Nephron progenitor cell (in vitro differentiated cells): ENCODE measurements at places on chromosomes 13 and 19.

DNA sequence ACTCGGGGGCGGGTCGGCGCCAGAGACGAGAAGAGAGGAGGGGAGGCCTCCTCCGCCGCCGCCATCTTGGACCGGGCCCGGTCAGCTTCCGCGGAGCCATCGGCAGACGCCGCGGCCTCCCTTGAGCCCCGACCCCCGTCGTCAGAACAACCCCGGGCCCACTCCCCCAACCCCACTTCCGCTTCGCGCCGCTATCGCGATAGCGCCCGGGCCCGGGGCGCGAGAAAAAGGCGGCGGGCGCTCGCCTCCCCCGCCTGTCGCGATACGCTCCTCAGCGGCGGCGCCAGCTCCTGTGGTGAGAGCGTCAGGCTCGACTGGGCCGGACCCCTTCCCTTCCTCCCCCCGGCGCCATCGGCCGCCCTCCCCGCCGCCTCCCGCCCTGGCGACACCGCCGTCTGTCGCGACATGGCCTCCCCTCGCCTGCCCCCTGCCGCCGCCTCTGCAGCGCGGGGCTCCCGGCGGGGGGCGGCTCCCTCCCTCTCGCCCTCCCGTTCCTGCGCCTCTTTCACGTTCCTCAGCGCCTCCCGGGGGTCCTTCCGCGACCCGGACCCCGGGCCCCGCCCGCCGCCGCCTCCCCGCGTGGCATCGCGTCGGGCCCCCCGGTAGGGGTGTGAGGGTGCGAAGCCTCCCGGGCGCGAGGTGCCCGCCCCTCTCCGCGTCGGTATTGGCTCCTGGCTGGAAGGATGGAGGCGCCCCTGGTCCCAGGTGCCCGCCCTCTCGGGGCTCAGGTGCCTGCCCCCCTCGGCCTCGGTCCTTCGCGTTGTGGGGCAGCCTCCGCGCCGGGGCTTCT is at the start of gene CNOT3:
Gene CNOT3 (plus strand): TSS at position 64 of the 790 bp plus-strand sequence. CDS start 5,217 bp downstream, outside the sequence.
- DNase-seq, result peak; percentile 60

GRCh38 chr19:13957051-13957450 is 4.7 kb downstream of the DCAF15 start:
- no peak for DNase-seq

DNA sequence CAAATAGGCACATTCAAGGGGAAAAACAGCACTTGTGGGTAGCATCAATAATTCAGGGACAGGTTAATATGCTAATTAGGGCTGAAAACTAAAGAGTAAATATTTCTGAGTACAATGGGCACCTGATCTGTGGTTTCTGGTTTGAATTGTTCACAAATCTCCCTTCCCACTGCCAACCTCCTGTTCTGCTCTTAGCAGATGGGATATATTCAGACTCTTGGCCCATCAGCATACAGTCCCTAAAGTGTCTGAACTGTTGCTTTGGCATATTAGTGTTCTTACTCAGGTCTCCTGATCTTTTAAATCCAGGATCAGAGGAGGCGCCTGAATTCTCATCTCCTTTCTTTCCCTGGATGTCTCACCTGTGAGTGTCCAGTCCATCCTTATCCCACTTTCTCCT is 8.2 kb upstream of the LRCH1 start:
- no peak for DNase-seq

- DNase-seq, result peak; percentile 5
Observed at GRCh38 chr13:55199134-55199533, 1941.6 kb upstream of the PRR20A start.

- DNase-seq, result no peak
Observed at GRCh38 chr19:15404780-15405211, 14.0 kb downstream of the AKAP8L start.

DNA sequence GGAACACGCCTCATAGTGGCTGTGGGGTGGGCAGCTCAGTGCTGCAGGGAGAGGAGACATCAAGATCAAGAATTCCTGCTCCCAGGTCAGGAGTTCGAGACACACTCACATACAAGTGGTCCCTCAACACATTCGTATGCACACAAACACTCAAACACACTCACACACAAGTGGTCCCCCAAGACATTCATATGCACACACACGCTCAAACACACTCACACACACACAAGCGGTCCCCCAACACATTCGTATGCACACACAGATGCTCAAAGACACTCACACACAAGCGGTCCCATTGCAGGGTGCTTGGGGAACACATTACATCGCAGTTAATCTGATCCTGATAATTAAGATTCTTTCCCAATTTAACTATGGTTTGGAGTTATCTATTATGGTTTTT is 28.2 kb downstream of the FCGBP start:
- DNase-seq, result no peak

DNA sequence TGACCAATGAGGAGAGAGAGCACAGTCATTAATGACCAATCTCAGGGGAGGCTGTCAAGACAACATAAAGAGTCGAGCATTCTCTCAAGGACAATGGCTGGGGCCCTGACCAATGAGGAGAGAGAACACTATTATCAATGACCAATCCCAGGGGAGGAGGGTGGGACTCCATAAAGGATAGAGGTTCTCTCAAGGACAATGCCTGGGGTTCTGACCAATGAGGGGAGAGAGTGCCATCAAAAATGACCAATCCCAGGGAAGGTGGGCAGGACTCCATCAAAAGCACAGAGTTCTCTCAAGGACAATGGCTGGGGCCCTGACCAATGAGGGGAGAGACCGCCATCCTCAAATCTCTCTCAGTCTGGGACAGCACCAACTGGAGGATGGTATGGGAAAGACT is 3.3 kb upstream of the KLK11 start:
- no peak for DNase-seq

DNA sequence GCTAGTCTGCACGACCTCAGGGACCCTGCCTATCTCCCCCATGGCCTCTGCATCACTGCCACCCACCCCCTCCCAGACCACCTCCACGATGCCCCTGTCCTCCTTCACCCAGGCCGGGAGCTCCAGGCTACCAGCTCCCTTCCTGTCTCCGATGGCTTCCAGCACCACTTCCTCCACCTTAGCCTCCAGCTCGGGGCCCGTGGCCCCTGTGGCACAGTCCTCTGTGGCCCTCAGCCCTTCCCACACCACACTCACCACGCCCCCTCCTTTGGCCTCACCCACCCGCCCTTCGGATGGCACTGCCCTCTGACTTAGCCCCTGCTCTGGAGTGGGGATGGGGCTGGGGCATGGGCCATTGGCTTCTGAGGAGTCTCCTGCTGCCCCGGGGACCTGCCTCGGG is 7.2 kb downstream of the PALM3 start:
- no peak for DNase-seq

GRCh38 chr13:109945206-109945960 is 159.0 kb upstream of the IRS2 start:
- DNase-seq, result no peak

DNA sequence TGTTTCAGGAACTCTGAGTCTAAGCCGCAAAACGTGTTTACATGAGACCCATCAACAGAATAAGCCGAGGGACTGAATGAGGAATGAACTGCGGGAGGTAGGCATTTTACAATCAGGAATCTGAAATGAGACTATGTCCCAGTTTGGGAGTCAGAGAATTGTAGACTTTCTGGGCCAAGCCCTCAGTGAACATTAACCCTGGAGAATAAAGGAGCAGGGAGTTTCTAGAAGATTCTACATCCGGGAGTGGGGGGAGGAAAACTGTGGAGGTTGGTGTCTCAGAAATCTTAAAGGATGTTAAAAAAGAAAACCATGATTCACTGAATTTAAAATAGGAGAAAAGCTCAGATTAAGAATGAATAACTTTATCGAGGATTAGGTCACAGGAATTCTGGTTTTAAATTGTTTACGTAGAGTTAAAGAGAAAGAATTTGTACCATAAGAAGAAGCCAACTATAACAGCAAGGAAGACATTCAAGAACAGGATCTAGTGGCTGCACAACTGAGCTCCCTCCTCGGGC is 18.5 kb downstream of the RFX2 start:
- no peak for DNase-seq

DNA sequence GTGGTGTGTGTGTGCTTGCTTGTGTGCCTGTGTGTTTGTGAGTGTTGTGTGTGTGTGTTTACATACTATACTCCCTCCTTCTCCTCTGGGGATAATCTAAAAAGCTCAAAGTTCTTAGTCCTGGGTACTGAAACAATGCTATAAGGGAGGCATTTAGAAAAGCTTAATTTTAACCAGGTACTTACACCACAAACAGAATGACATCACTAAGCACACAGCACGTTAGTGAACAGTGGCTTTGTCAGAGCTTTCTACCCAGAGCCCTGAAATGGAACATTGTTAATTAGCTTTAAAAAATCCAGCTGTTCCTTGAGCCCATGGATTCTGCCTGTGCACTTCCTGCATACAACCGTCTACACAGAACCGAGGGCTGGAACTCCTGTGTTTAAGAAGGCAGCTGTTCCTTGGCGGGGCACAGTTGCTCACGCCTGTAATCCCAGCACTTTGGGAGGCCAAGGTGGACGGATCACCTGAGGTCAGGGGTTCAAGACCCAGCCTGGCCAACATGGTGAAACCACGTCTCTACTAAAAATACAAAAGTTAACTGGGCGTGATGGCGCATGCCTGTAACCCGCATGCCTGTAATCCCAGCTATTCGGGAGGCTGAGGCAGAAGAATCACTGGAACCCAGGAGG is 69.6 kb upstream of the RNF113B start:
- DNase-seq, result no peak

DNA sequence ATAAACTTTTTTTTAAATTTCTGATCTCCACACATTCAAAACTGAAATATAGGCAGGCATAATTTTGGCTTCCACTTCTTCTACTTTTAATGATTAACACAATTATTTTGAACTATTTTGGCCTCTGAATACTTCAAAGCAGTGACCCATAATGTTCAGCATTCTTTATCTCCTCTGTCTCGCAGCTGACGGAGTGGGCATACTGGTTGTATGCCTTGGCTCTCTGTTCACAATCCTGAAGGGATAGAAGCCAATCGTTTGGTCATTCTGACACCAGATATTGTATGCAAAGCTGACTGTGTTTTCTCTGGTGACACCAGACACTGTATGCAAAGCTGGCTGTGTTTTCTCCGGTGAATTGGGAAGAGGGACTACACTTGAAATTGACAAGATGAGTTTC is 833.0 kb downstream of the EFNB2 start:
- DNase-seq, result no peak

DNA sequence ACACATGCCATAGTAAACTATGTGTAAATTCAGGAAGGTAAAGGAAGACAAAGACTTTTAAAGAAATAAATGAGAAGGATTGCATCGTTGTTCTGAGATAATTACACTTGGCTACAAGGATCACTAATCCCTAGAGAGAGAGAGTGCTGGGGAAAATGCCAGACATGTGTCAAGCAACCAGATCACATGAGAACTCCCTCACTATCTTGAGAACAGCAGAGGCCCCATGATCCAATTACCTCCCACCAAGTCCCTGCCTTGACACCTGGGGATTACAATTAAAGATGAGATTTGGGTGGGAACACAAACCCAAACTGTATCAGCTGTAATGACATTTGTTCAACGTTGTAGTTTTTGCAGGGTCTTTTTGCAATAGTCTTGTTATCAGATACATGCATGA is 1600.9 kb upstream of the MIR17HG start:
- no peak for DNase-seq

- no peak for DNase-seq
Observed at GRCh38 chr13:78258304-78258703, 339.7 kb upstream of the EDNRB start.

GRCh38 chr13:25179011-25179410 is 6.9 kb upstream of the AMER2 start:
- DNase-seq, result no peak

DNA sequence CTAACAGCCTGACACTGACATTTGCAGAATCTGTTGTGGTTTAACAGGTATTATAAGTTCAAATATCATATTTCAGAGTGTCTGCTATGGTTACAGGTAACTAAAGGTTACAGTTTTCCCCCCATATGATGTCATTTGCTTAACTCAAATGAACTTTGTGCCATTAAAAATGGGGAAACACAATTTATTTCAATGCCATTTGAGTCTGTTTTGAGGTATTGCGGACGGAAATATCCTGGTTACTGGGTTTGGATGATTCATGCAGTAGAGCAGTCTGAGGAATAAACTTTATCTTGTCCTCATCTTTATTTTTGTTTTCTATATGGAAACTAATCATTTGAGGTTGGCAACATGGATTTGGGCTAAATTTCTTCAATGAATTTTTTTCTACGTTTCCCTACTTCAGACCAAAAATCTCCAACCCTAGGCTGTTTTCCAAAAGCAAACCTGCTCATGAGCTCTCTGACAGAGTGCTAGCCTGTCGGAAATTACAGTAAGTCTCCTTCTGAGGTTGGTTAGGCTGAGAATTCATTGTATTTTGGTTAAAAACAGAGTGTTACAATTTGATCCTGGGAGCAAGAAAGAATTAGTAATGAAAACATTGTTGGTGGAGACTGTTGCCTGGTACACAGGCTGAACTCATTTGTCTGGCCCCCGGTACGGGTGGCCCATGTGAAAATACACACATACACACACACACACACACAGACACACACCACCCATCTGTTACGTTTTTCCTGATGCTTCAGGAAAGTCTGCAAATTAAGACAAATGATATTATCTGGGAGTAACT is 66.1 kb downstream of the AKAP11 start:
- no peak for DNase-seq

GRCh38 chr13:97308735-97309429 is 86.7 kb downstream of the MBNL2 start:
- no peak for DNase-seq

GRCh38 chr13:79846386-79846785 is 365.4 kb downstream of the NDFIP2 start:
- no peak for DNase-seq

- no peak for DNase-seq
Observed at GRCh38 chr13:75547917-75548316, 1.7 kb upstream of the UCHL3 start.

DNA sequence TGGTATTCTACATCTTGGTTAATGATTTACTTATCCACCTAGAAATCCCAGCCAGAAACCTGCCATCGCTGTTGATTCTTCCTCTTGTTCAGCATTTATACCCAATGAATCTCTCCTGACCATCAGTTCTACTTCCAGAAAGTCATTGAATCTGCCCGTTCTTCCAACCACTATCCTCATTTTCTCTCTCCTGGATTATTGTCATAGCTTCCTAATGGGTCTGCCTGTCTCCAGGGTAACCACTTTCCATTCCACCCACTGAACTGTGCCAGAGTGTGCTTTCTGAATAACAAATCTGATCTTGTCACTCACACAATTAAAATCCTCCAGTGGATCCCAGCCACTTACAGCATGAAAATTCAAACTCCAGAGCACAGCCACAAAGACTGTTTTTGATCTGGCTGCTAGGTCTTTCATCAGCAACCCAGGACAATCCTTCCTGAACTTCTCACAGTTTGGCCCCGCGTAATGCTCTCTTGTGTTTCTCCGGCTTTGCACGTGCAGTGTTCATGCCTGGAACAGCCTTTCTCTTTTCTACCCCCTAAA is 330.6 kb downstream of the SPRY2 start:
- DNase-seq, result no peak

DNA sequence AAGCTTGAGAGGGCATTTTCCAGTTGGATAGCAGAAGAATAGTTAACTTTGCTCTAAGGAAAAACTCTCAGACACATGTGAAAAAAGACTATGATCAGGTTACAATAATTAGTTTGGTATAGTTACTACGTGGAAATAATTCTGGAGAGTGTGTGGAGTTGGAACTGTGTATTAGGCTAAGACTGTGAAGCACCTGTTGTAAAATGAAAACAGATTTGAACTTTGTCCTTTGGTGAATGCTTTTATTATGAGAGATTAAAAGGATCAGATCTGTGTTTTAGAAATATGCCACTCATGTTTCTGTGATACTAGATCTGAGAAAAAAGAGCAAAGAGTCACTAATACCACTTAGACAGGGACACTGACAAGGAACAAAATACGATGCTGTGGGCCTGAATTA is 807.5 kb upstream of the ATXN8OS start:
- no peak for DNase-seq
